ENCODE measurements at places on chromosomes 5 and 9.

- DNase-seq = no peak
These were observed 119.8 kb upstream of the CDH9 start for GRCh38 chr5:27158171-27158570.

GRCh38 chr5:134141331-134142050 lies 27.0 kb downstream of the TCF7 start:
- no peak for DNase-seq

GRCh38 chr9:27475057-27475595 lies 49.0 kb upstream of the IFNK start:
- no peak for DNase-seq

DNA sequence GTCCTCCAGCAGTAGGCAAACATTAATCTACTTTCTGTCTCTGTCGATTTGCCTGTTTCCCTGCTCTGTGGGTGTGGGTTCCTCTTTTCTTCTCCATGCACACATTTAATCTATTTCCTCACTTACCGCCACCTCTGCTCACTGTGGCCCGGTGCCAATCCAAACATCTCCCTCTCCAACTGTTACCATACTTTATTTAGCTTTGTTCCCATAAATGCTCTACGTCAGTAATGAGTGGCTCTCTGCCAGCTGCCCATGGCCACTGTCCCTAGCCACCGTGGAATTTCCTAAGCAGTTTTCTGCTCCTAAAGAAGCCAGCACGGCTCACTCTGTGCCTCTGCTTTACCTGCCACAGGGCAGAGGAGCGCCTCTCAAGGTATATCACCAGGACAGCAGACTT lies 19.5 kb upstream of the GOLPH3 start:
- no peak for DNase-seq

DNA sequence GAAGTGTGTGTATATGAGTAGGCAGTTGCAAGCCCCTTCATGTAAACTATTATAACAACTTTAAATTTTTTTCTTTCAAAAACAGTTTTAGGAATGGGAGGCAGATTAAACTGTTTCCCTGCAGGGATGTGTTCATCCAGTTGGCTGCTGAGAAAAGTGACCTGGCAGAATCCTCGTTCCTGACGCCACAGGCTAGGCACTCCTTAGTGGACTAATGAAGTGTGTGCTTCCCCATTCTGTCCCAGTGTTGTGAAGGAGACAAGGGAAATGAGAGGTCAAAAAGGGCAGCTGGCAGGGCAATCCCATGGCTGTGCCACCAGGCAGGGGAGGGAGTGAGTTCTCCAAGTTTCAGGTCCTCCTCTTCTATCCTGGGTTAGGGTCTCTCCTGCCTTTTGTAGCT lies 59.8 kb downstream of the FOXD1 start:
- no peak for DNase-seq

GRCh38 chr5:160978944-160979343 lies 126.9 kb upstream of the ATP10B start:
- DNase-seq = no peak
